C1 segment of cervical spinal cord (tissue), 14 donors: ENCODE measurements at places on chromosomes 2 and 18.

- no peak for DNase-seq
These were observed 84.3 kb downstream of the NEB start for GRCh38 chr2:151649966-151650365.

DNA sequence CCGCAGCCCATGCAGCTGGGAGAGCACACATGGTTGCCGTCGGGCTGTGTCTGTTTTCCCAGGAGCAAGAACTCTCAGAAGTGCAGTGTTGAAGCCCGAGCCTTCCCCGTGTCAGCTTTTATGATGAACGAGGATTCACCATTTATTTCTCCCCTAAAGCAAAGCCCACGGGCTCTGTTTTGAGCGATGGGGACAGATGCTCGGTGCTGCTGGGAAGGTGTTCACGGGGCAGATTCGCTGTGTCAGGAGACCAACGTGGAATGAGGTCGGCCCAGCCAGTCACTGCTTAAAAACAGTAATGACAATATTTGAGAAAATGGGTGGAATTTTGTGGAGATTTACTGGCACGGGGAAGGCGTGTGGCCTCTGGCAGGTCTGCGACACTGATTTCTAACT, 43.9 kb downstream of the NFATC1 start:
- no peak for DNase-seq

DNA sequence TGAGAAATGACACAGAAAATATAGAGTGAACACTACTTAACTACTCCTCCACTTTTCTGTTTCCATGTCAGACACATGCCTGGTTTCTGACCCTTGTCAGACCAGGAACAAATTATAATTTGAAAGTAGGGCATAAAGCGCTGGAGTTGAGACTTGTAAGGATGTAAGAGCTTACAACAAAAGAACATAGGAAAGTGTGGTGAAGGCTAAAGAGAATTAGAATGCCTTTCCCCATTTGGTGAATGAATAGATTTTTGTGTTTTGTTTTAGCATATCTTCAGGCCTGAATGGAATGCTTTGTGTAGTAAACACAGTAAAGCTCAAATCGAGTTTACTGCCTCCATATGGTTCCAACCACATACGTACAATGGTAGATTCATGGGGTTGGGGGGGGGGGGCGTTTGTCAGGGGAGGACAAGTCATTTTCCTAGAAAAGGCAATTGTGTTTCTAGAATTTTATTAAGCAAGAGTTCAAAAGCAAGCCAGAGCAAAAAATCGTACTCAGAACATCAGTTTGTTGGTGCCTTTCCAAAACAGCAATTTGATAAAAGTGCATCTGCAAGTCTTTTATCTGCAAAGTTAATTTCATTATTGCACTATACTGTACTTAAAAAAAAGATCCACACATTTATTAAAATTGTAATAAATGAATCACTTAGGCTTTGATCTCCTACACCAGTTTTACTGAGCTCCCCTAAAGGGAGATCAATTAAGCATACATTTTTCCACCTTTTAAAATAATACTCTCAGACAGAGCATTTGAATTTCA, 30.9 kb downstream of the NRXN1 start:
- DNase-seq: no peak

DNA sequence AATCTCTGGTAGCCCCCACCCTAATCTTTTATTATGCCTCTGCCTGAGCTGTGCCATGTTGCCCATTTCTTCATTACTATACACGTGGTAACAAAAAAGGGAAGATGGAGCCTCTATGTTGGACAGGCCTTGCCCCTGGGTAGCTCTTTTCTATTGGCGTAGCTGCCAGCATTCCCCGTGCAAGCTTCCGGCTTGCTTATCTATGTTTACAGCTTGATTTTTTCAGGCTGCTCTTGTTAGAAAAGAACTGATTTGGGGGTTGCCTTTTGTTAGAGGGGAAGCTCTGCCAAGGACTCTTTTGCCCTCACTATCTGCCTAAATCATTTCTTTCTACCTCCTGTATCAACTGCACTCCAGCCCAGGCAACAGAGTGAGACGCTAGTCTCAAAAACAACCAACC, 45.5 kb upstream of the ZSWIM2 start:
- DNase-seq: no peak

GRCh38 chr2:208112969-208113368, 11.4 kb downstream of the CRYGD start:
- no peak for DNase-seq

DNA sequence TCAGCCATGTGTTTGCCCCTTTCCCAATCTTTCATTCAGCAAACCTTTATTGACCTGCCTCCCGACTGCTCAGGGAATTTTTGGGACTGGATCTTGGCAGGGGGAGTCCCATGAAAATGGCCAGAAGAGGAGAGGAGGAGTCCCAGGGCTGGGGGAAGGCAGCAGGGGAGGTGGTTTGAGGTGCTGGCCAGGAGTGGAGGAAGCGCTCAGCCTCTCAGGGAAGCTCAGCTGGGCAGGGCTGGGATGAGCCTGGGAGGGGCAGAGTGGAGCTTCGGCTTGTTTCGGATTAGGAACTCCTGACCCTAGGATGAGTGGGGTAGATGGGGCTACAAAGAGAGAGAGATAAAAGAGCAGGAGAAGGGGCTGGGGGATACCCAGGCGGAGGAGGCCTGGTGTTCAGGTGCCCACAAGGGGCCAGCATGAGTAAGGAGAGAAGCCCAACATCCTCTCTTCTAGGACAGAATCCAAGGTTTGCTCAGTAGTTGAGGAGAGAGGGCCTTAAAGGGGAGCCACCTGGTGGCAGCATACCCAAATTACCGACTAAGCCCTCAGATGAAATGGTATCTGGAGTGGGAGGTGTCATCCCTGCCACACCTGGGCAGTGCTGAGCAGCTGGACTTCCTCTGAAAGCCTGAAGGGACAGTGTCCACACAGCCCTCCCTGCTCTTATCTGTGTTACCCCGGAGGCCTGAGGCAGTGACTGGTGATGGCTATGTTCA, 91.1 kb downstream of the INHBB start:
- no peak for DNase-seq

GRCh38 chr2:64837925-64838641, 151.1 kb upstream of the SLC1A4 start:
- DNase-seq: no peak

- no peak for DNase-seq
These were observed 43.6 kb upstream of the TCF7L1 start for GRCh38 chr2:85089585-85089984.

GRCh38 chr2:239087046-239087710, 239.3 kb downstream of the TWIST2 start:
- DNase-seq: no peak

DNA sequence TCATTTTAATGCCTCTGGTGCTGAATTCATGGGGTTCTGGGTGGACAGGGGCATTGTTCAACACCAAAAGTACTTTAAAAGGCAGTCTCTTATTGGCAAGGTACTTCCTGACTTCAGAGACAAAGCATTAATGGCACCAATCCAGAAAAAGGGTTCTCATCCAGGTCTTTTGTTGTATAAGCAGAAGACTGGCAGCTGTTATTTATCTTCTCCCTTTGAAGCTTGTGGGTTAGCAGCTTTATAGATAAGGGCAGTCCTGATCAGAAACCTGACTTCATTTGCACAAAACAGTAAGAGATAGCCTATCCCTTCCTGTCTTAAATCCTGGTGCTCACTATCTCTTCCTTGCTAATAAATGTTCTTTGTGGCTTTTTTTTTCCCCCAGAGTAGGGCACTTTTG, 68.8 kb downstream of the VPS54 start:
- DNase-seq: no peak

DNA sequence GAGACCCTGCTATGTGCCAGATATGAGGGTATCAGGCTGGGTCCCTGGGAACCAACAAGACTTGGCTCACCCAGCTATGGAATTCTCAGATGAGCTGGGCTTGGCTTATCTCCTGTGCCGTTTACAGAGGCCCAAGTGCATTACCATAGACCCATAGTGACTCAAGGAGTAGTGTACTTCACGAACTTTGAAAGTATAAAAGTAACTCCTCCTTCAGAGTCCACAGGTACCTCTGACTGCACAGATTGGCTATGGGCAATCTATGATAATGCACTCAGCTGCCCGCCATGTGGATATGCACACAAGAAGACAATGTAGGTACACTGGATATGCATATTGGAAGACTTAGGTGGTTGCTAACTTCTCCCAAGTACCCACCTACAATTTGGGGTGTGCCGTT, 78.4 kb downstream of the QPCT start:
- DNase-seq: no peak

DNA sequence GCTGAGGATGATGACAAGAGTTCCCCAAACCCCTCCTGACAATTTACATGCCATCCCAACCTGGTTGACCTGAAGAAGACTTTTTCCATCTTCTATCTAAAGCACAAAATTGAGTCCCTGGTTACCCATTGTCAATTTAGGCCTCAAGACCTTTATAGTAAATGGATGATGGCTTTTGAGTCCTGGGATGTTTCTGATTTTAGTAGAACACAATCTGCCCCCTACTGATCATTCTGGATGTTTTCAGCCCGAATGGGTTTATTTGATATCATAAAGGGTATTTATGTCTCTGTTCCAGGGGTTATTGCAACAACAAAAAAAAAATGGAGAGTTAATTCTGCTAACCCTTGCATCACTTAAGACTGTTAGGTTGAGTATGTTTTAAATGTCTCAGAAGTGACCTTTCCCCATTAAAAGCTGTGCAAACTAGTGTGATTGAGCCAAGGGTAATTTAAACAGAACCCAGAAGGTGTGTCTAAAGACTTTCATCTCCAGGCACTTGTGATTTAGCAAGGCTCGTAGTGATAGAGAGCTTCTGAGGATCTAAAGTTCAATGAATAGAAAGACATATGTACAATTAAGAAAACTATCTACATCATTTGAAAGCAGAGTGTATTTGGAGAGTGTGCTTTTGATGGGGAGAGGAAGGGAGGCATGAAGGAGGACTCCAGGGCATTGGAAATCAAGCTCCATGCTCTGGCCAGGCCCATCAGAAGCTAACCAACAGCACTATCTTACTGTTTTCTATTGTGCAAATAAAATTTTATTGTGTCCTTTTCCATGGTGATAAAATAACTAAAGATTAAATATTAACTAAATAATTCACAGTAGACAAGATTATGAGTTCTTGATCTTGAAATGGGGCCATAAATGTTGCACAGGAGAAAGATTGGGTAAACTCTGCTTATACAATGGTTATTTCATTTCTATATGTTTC, 96.6 kb upstream of the NOSTRIN start:
- DNase-seq: no peak

DNA sequence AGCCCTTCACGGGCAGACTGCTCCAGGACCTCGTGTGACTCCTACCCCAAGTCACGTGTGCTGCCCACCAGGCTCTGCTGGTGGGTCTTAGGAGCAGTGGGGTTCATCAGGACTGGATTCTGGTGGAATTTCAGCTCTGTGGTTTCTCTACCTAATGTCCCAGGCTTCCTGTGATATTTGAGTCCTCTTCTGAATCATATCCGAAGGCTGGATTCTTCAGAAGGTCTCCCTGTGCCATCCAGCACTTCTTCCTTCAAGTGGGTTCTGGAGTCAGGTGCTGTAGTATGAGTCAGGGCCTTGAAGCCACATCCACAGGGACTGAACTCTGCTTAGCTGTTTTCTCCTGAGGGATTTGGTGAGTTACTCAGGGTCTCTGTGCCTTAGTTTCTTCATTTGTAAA, 850.2 kb upstream of the CELF4 start:
- DNase-seq: no peak

DNA sequence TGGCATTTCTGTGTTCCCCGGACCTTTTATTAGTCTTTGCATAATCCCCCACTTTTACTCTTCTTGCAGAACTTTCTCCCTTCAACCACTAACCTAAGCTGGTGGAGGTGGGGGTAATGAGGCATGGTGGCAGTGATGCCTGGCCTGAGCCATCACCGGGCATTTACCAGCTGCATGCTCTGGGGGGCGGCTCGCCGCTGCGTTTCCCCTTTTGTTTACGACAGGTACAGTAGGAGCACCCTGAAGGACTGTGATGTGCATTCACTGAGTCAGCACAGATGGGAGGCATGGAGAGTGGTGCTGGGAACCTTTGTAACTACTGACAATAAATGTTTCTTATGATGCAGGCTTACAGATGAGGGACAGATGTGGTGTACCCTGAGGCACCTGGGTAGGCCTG, 46.9 kb downstream of the PLEKHB2 start:
- DNase-seq: no peak

DNA sequence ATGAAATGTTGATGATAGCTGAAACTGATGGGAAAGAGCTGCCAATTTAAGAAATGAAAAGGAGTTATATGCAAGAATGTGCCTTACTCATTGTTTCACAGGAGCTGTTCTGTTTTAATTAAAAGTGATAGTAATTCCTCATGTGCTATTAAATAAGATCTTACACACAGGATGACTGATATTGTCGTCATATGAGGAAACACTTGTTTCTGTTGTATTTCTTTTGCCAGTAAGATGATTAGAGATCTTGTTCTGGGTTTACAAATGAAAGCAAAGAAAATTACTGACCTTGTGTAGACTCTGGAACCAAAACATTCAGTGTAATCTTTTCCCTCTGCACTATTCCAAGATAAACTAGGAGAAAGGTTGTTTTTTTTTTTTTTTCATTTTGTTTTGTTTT, 123.6 kb downstream of the MAP3K20 start:
- no peak for DNase-seq

- DNase-seq: no peak
These were observed 7.2 kb upstream of the SEMA4C start for GRCh38 chr2:96877042-96877451.

DNA sequence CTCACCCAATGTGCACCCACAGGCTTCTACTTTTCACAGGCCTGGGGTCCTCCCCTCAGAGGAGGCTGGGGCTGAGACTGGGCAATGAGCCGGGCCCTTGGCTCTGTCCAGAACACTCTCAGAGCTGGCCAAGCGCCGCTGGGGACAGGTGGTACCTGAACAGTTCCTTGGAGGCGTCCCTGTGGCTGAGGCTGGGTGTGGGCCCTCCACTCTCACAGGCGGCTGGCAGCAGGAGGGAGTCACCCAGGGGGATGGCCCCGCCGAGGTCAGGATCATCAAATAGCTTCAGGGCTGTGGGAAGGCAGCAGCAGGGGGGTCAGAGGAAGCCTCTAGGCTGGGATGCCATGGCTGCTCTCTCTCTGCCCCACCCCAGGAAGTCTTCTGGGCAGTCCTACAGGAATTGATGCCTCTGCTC, 27.1 kb downstream of the HS1BP3 start:
- no peak for DNase-seq

DNA sequence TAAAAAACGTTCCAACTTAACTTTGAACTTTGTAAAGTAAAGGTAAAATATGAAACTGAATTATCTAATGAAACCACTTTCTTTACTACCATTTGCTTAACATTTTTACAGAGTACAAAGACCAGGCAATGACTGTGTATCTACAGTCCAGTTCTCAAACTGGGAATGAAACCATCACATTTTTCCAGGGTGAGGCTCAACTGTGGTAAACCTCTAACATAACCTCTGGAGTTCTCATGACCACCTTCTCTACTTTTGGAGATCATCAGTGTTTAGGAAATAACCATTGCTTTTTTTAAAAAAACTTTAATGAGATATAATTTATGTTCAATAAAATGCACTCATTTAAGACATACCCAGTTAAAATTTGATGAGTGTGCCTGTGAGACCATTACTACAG, 223.5 kb downstream of the RNF152 start:
- DNase-seq: no peak

- DNase-seq: no peak
These were observed 196.3 kb upstream of the SIX3 start for GRCh38 chr2:44744961-44745892.
